Melanocyte of skin (primary cell): ENCODE measurements at places on chromosomes 11 and 22. TPM values are rescaled to one million over a fixed set of nuclear protein-coding genes. Genes with fewer than 3 reads are reported as not detected.

Gene FZD4
- 4.8 and 6.5 TPM in 2 replicates for total RNA-seq

Gene CCDC89
- total RNA-seq = 3.0 and 3.2 TPM in 2 replicates

Gene BCO2
- total RNA-seq = 1.5 and 1.7 TPM in 2 replicates

Gene OR5AK2
- not detected in 2 replicates for total RNA-seq

Gene SH3BP1
- total RNA-seq = 6.9 and 18.6 TPM in 2 replicates

Gene PYGM
- total RNA-seq = under 0.01 and 0.34 TPM in 2 replicates

Gene APOA1
- not detected in 2 replicates for total RNA-seq

Gene OR2AT4
- total RNA-seq = under 0.01 TPM in 2 replicates

Gene ALX4
- total RNA-seq = under 0.01 TPM in 1 of 2 replicates, not detected in the other

Gene KCNJ11
- total RNA-seq = under 0.01 TPM in 1 of 2 replicates, not detected in the other

Gene ARAP1
- 55.5 and 66.9 TPM in 2 replicates for total RNA-seq

Gene OR51A2
- not detected in 2 replicates for total RNA-seq

Gene SOX6
- 21.3 and 26.9 TPM in 2 replicates for total RNA-seq

Gene C1QTNF5
- 15.8 and 30.9 TPM in 2 replicates for total RNA-seq

Gene RAB36
- total RNA-seq = 5.8 and 11.7 TPM in 2 replicates

Gene SLC22A9
- not detected in 2 replicates for total RNA-seq

Gene GALNT18
- total RNA-seq = 22.3 and 27.9 TPM in 2 replicates

Gene PATE2
- 0.36 and 0.69 TPM in 2 replicates for total RNA-seq
